ENCODE measurements at places on chromosomes 1 and 21.

- DNase-seq: no peak
Observed at GRCh38 chr1:44543064-44543744, 131.1 kb downstream of the TMEM53 start.

DNA sequence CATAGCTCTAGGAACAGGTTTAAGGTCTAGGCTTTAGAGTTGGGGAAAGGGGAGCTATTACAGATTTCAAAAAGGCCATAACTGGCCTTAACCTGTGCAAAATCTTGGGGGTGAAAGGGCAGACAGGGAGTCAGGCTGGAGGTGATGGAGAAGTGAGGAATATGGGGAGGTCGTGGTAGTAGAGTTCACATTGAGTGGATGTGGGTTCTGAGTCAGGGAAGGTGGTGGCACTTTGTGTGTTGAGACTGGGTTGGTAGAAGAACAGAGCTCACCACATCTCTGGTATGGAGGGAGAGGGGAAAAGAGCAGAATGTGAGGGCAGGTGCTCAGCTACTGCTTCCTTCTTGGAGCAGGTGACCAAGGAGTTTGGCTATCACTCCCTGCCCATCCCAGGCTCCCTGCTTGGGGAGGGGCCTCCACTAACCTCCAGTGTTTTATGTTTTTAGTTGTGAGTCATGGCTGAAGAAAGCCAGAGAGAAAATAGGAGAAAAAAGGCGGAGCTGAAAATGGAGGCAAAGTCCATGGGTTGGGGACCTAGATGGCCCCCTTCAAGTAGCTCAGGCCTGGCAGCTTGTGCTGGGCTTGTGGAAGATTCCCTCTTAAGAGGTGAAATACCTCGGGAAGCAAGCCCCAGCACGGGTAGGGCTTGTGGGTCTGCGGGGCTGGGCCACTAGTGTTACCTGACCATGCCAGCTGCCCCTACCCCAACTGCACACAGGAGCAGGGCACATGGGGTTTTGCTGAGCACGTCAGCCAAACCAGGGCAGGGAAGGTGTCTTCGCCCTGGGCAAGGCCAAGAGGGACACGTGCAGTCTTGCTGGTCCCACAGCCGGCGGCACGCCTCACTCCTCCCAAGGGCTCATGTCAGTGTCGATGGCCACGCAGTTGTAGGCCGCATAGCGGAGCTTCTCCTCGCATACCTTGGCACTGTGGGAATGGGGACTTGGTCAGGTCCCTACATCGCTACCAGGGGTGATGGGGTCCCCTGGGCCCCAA lies 8.2 kb downstream of the HECTD3 start:
- no peak for DNase-seq

- no peak for DNase-seq
Observed at GRCh38 chr1:167088746-167089417, 1.3 kb downstream of the GPA33 start.

DNA sequence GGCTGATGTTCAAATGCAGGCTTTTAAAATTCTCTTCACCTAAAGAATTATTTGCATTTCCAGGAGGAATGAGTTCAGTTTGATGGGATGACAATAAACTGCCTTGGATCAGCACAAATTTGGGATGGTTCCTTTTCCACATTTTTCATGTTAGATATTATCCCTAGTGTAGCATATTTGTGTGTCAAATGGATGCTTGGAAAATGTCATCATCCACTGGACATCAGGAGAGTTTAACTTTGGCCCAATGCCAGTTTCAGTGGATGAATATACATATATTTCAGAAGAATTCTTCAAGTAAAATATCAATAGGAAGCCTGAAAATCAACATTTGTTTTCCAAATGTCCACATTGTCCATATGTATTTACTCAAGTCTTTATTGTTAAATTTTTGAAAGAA lies 116.5 kb upstream of the COL24A1 start:
- no peak for DNase-seq

DNA sequence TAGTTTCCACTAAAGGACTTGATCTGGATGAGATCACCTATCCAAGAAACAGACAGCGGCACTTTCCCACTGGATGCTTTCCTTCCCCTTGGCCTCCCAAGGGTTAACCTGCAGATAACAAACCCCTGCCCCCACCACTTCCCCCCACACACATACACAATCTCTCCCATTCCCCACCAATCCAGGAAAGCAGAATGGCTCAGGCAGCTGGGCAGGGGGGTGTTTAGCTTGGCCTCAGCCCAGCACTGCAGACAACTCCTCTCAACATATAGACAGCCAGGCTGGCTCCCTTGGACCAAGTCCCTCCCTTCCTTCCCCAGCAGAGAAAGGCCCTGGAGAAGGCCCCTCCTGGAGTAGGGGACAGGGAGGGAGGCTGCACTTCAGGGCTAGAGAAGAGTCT lies 24.6 kb downstream of the PLEKHA6 start:
- no peak for DNase-seq

GRCh38 chr1:244291236-244292201 lies 160.2 kb downstream of the ADSS2 start:
- no peak for DNase-seq

- no peak for DNase-seq
Observed at GRCh38 chr1:66315671-66316070, 218.3 kb upstream of the SGIP1 start.

GRCh38 chr1:8409106-8409505 lies 91.2 kb downstream of the SLC45A1 start:
- DNase-seq: no peak

DNA sequence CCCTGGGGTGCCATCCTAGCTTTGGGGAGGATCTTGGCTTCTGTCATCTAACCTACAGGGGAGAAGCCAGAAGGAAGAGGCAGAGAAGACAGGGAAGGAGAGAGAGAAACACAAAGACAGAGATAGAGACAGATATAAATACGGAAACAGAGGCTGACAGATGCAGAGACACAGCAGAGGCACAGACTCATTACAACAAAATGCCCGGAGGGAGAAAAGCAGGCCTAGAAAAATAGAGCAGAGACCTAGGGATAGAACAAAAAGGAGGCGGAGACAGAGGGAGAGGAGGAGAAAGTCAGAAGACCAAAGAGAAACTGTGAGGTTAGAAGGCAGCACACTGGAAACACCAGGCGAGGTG lies 1.9 kb downstream of the PEAR1 start:
- no peak for DNase-seq

DNA sequence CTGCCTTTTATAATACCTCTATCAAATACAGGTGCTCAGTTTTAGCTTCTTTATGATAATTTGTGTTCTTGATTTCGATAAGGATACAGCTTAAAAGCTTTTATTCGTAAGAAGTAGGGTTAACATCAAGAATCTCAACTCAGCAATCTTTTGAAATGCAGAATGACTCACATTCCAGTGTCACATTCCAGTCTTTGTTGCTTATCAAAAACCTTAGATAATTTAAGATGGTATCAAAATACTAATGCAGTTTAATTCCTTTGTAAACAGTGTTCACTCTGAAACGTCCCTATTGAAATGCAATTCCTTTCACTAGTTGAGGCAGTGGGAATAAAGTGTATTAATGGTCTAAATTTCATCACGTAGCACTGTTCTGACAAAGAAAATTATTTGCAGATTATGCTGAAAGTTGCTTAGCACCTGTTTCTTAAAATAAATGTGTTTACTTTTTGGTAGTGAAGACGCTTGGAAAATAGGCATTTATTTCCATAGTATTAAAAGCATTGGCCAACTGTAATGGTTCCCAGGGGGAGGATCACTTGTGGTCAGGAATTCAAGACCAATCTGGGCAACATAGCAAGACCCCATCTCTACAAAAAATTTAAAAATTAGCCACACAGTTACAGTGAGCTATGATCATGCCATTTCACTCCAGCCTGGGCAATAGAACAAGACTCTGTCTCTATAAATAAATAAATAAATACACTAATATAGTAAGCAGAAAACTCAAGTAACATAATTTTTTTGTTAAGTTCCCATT lies 10.1 kb upstream of the CNN3 start:
- DNase-seq: no peak

DNA sequence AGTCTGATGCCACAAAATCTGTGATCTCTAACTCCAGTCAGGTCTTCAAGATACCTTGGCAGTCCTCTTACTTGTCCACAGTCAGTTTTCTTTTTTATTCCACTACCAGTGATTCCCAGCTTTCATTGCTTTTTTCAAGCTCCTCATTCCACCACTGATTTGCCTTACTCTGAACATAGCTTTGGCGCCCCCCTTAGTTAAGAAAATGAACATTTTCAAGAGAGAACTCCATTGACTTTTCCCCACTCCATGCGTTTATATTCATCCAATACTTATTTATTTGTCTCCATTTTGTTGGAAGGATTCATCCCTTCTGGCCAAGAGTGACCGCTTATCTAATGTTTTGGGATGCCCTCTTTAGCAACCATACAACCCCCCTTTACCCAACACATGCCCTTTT lies 33.9 kb upstream of the IPO9 start:
- DNase-seq: no peak

DNA sequence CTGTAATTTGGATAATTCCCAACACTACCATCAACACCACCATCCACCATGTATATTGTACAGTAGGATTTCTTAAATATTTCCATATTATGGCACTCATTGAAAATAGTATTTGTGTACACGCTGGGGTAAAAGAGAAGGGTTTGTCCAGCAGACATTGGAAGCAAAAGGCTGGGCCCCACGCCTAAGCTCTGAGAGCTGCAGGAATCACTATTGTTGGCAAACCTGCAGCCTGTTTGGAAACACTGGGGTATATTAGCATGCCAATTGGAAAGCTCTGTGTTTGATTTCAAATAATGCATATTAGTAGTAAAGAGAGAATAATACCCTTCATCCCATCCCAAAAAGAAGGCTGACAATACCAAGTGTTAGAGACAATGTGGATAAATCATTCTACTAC lies 81.5 kb upstream of the DPYD start:
- no peak for DNase-seq

DNA sequence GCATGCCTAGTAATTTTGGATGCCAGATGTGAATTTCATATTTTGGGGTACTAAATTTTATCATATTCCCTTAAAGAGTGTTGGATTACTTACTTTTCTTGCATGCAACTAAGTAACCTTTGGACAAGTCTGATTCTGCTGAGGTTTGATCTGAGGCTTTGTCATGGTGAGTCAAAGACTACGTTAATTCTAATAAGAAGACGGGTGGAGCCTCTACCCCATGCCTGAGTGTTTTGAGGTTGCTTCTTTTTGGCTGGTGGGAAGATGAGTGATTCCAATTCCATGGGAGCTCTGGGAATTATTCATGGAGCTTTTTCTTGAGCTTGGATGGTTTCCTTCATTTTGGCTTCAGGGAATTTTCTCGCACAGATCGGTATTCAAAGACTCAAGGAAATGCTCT lies 11.6 kb upstream of the PCP4 start:
- DNase-seq: no peak

- no peak for DNase-seq
Observed at GRCh38 chr1:150708595-150708994, 11.6 kb upstream of the GOLPH3L start.

GRCh38 chr1:214833178-214833756 lies 230.3 kb downstream of the CENPF start:
- DNase-seq: no peak

- no peak for DNase-seq
Observed at GRCh38 chr1:17502326-17502778, 37.1 kb upstream of the ARHGEF10L start.

GRCh38 chr1:61746813-61747212 lies 4.5 kb downstream of the PATJ start:
- no peak for DNase-seq

DNA sequence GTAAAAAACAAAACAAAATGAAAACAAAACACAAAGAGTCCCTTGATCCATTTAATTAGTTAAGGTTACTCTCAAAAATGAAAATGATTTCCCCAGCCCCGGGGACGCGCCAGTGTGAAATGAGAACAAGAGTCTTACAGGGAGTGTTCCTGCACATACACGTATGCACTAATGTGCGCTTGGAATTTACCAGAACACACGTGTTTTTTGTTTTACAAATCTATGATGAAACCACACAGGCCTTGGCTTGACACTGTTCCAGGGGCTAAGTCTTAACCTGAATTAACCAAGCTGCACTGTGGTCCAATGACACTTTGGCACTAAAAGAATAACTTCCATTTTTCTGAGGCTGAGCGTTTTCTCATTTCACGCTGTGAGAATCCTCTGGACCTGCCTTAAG lies 63.7 kb downstream of the SLC45A1 start:
- DNase-seq: no peak

- no peak for DNase-seq
Observed at GRCh38 chr1:169426174-169426705, 1.0 kb downstream of the CCDC181 start.

Measured in SIG-M5 (cell line).